ENCODE measurements at places on chromosomes 6 and 20.

- DNase-seq: no peak
Measured at GRCh38 chr6:11654876-11655275, 117.3 kb downstream of the TMEM170B start.

DNA sequence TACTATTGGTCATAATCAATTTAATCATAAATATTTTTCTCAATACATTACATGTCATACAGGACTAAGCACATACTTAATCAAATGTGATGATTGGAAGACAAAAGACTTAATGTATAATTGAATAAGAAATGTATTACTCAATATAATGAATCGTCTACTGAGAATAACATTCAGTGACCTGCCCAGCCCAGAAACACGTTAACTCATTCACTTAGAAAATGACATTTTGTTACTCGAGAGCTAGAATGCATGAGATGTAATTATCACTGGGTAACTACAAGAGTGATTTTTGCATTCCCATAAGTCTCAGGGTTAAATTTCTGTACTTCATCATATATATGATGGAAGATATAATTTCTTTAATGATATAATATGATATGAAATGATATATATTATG, 444.8 kb downstream of the EYS start:
- DNase-seq: no peak

DNA sequence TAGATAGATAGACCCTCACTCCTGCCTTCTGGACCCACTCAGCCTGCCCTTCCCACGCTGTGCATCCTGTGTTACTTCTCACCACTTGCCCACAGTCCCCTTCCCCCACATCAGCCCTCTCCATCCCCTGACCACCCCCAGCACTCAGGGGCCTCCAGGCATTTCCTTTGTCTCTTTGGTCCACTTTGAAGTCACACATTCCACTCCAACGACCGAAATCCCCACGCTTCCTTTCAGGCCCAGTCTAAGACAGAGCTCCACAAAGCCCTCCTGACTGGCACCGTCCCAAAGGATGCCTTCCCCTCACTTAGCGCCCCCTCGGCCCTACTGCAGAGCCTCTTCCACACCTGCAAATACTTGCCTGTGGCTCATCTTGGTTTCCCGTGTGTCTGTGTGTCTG, 83.8 kb downstream of the FOXF2 start:
- no peak for DNase-seq

GRCh38 chr6:57216235-57217101, 5.6 kb downstream of the RAB23 start:
- no peak for DNase-seq

- DNase-seq: no peak
Measured at GRCh38 chr6:115885636-115886366, 174.9 kb downstream of the FRK start.

- DNase-seq: no peak
Measured at GRCh38 chr20:37279820-37280219, 9.6 kb upstream of the MANBAL start.

- DNase-seq: no peak
Measured at GRCh38 chr6:34062815-34063214, 83.1 kb downstream of the GRM4 start.

- no peak for DNase-seq
Measured at GRCh38 chr6:148432462-148433195, 90.0 kb downstream of the SASH1 start.
